ENCODE measurements at places on chromosomes 4 and X. TPM values are rescaled to one million over a fixed set of nuclear protein-coding genes. Genes with fewer than 3 reads are reported as not detected.

DNA sequence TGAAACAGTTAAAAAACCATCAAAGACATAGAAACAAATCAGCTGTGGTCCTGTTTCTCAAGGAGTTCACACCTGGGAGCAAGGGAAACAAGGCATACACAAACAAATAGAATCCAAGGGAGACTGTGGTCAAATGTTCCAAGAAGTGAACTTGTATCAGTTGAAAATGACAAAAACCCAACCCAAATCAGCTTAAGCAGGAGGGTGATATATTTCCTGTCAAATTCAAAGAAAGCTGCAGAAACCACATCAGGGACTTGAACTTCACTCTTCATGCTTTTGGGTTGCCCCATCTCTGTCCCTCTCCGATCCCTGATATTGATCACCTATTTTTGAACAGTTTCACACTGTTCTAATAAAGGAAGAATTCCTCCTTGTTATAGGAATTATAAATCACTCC lies 148.6 kb upstream of the FMR1 start:
- no peak for DNase-seq
- H3K36me3 ChIP-seq: no peaks in the 10 kb centered on the region
- H3K27ac ChIP-seq: no peak overlapping the region
- no peaks in the 10 kb centered on the region for H3K27me3 ChIP-seq

The FGFBP1 gene
- 8.7 TPM for total RNA-seq

The TENM3 gene
- 0.54 TPM for total RNA-seq

The FAM53A gene
- 1.1 TPM for total RNA-seq

DNA sequence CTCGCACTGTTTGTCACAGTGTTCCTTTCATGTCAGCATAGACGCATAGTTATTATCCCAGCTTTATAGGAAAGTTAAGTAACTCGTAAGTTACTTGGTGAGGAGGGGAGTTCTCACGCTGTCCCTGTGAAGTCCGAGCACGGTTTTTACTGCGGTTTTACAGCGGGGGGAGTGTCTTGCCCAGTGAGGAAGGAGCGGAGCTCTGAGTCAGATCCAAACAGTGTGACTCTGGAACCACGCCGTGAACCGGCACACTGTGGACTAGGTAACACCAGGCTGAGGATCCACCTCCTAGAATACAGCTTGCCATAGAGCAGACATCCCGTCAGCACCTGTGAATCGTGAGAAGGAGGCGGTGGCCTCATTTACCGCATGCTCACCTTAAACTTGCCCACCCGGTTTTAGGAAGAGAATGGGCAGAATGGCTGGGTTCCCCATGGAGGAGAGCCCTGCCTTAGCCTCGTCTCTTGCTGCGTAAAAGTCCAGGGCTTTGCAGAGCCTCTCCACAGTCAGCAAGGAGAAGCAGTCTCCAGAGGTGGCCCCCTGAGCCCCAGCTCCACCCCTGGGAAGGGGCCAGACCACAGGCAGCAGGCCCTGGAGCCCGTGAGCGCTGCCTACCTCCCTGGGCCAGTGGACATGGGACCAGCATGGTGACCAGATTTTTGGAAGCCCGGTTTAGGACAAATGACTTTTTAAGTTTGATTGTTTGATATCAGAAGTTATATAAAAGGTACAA lies 40.2 kb upstream of the HGFAC start:
- no peaks in the 10 kb centered on the region for H3K27me3 ChIP-seq
- no peak for DNase-seq
- no peak overlapping the region for H3K27ac ChIP-seq
- no peaks in the 10 kb centered on the region for H3K36me3 ChIP-seq

DNA sequence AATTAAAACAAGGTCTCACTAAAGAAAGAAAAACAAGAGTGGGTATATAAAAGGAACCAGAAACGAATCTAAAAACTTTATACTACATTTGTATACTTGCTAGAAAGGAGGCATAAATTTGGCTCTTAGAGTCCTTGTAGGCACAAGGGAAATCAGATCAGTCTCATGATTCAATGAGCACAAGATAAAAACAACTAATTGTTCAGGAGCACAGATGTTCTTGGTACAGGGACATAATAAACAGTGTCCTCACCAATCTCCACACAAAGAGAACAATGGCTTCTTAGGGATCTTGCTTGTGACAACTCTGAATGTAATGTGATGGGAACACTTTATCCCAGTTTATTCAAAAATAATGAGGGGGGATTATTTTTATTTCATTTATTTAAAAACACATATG lies 28.3 kb downstream of the TMEM144 start:
- H3K27me3 ChIP-seq: no peaks in the 10 kb centered on the region
- no peaks in the 10 kb centered on the region for H3K4me1 ChIP-seq
- no peak for DNase-seq
- no peak overlapping the region for H3K27ac ChIP-seq
- H3K36me3 ChIP-seq: no peaks in the 10 kb centered on the region

DNA sequence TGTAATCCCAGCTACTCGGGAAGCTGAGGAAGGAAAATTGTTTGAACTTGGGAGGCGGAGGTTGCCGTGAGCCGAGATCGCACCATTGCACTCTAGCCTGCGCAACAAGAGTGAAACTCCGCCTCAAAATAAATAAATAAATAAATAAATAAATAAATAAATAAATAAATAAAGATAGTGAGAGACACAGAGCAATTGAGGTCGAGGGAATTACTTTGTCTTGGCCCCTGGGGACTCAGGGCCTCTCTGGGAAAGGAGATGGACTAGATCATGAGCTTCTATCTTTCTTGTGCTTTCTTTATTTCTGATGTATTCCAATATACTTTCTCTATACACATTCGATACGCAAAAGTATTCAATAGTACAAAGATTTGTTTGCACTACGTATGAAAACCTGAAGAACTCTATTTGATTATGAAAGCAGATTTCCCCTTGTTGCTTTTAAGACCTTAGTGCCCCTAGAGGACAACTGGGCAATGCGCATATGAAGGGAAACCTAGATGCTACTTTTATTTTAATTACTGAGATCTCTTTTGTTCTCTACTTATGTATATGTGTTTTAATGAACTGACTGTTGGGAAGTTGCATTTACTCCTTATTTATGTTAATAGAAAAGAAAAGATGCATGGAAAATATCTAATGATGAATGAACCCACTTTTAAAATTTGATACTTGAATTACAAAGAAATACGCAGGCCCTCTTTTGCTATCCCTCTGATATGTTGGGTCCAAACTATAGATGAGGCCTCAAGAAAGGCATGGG lies 12.8 kb upstream of the ELOVL6 start:
- no peak overlapping the region for H3K27ac ChIP-seq
- H3K27me3 ChIP-seq: no peaks in the 10 kb centered on the region
- H3K4me1 ChIP-seq: no peaks in the 10 kb centered on the region
- no peaks in the 10 kb centered on the region for H3K36me3 ChIP-seq
- no peak overlapping the region for H3K4me3 ChIP-seq

The IL13RA1 gene
- 28.2 TPM for total RNA-seq

DNA sequence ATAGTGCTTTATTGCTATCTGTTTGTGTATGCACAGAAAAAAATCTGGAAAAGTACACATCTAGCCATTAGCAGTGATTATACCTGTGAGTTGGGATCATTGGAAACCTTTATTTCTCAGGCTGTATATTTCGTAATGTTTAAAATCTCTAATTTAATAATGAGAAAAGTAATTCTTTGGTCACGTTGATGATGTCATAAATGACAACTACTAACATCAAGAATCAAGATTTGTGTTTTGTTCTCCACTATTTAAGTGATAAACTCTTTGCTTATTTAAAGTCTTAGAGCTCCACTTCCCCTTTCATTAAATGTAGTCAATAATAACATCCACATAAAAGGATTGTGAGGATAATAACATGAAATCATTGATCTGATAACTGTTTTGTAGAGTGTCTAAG lies 126.2 kb downstream of the TMA16 start:
- H3K27me3 ChIP-seq: no peaks in the 10 kb centered on the region
- no peaks in the 10 kb centered on the region for H3K4me1 ChIP-seq
- H3K4me3 ChIP-seq: no peak overlapping the region
- H3K36me3 ChIP-seq: no peaks in the 10 kb centered on the region
- no peak for DNase-seq

The SOWAHD gene
- 1.1 TPM for total RNA-seq

DNA sequence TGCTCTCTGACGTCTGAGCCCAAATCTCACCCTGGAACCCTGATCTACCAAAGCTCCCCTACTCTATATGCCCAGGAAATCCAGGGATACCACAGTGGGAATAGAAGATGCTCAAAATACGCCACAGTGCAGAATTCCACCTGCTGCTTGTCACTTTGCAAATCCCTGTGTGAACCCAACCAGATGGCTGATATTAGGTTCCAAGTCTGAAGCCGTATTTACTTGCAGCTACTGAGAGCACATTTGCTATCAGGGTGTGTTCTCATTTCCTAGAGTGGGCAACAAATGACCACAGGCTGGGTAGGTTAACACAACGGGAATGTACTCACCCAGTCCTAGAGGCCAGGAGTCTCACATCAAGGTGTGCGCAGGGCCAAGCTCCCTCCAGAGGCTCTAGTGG lies 126.8 kb downstream of the MXRA5 start:
- 0 out of 2 replicates have a peak, but pooled peaks cover 3% of the 10 kb centered on the region for H3K27me3 ChIP-seq
- H3K4me1 ChIP-seq: no peaks in the 10 kb centered on the region
- no peak overlapping the region for H3K4me3 ChIP-seq
- no peaks in the 10 kb centered on the region for H3K36me3 ChIP-seq

DNA sequence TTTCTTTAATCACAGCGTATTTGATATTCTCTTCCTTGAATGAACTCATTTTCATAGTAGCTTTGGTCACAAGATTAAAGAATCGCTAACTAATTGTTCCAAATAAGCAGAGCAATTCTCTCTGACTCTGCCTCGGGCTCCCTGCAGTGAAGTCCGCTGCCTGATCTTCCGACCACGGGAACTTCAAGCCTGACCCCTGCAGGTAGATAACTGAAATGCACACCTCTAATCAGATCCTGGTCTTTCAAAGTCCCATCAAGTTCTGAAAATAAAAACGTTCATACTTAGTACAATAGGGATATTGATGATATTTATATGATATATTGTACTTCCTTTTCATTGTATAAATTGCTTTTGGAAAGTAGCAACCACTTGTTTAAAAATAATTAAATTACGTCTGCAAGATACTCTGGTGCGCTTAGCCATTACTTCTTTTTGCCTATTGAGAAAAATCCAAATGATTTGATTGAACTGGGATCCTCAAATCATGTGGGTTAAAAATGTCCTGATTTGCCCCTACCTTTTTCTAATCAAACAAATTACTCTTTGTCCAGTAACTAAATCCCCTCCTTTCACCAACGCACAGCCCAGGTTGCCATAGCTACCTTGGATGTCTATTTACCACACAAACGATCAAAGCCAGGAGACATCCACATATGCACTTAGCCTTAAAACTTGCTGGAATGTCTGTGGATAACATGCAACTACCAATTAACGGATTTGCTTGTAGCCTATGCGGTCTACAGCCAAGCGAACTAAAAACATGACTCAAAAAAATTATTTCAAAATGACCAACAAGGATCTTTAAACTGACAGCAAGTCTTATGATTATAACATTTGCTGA lies 4.2 kb downstream of the MID1 start:
- H3K4me3 ChIP-seq: peak overlapping the region; percentile 44
- no peaks in the 10 kb centered on the region for H3K36me3 ChIP-seq
- H3K27ac ChIP-seq: peak overlapping the region; percentile 85
- H3K4me1 ChIP-seq: peaks cover 36% of the 10 kb centered on the region
- no peak for DNase-seq

The ADGRA3 gene
- 43.0 TPM for total RNA-seq

The VCX3B gene
- not detected for total RNA-seq

The PLAC1 gene
- 0.34 TPM for total RNA-seq

- H3K27me3 ChIP-seq: no peaks in the 10 kb centered on the region
- H3K4me1 ChIP-seq: peaks cover 27% of the 10 kb centered on the region
- no peak overlapping the region for H3K27ac ChIP-seq
- peak; percentile 55 for DNase-seq
Measured at GRCh38 chrX:103637604-103638338, 9.0 kb downstream of the TCEAL1 start.

The ADGRG2 gene
- not detected for total RNA-seq

GRCh38 chrX:119646515-119646914 lies 40.3 kb upstream of the NKRF start:
- H3K27me3 ChIP-seq: no peaks in the 10 kb centered on the region
- H3K36me3 ChIP-seq: no peaks in the 10 kb centered on the region
- DNase-seq: no peak
- no peak overlapping the region for H3K27ac ChIP-seq
- no peaks in the 10 kb centered on the region for H3K4me1 ChIP-seq

The NXF2B gene
- not detected for total RNA-seq

DNA sequence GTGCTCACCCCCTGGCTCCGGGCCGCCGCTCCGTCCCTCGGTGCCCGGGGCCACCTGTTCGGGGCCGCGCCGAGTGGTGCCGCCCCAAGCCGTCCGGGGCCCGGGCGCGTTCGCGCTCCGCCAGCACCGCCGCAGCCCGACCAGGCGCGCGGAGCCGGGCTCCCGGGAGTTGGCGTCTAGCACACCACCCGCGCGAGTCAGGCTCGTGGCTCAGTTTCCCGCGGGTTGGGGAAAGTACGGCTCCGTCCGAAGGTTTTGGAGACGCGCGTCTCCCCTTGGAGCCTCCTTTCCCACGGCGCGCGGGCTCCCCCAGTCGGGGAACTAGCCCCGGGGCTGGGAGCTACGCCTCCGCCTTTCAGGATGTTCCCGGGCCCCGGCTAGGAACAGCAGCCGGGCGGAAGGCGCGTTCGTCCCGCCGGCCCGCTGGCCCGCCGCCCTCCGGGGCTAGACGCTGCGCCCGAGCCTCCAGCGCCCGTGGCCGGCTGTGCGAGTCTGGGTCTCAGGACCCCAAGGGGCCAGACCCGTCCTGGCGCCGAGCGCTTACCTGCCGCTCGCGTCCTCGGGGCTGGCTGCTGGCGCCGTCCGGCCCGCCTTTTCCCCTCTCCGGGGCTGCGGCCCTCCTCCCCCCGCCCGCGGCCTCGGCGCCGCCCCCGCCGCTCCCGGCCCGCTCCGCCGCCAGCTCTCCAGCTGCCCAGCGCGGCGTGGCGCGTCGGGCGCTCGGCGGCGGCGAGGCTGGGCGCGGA lies at the start of gene ADGRG2:
TSS of gene ADGRG2 (minus strand) at position 571 of the 743 bp plus-strand sequence. CDS start 53,634 bp downstream, outside the sequence.
- no peak within 1 kb of the TSS for H3K27ac ChIP-seq
- no peaks in the 10 kb centered on the region for H3K36me3 ChIP-seq
- no peaks in the 10 kb centered on the region for H3K27me3 ChIP-seq
- H3K4me1 ChIP-seq: no peaks in the 10 kb centered on the region
- no peak for DNase-seq

The NR3C2 gene
- 2.7 TPM for total RNA-seq

GRCh38 chr4:87697272-87697671 lies 47.2 kb downstream of the DMP1 start:
- H3K4me1 ChIP-seq: no peaks in the 10 kb centered on the region
- DNase-seq: no peak
- H3K27ac ChIP-seq: no peak overlapping the region
- H3K27me3 ChIP-seq: no peaks in the 10 kb centered on the region

The STBD1 gene
- total RNA-seq: 5.6 TPM

GRCh38 chr4:70855464-70855863 lies 15.8 kb upstream of the GRSF1 start:
- H3K4me1 ChIP-seq: no peaks in the 10 kb centered on the region
- no peak overlapping the region for H3K4me3 ChIP-seq
- no peak overlapping the region for H3K27ac ChIP-seq
- no peak for DNase-seq
- no peaks in the 10 kb centered on the region for H3K36me3 ChIP-seq
- no peaks in the 10 kb centered on the region for H3K27me3 ChIP-seq

Data from HCT116 (cell line).